ENCODE measurements at places on chromosomes 5 and 9.
A peak's percentile ranks its signal among the peaks of the same experiment; 100 is the strongest.

DNA sequence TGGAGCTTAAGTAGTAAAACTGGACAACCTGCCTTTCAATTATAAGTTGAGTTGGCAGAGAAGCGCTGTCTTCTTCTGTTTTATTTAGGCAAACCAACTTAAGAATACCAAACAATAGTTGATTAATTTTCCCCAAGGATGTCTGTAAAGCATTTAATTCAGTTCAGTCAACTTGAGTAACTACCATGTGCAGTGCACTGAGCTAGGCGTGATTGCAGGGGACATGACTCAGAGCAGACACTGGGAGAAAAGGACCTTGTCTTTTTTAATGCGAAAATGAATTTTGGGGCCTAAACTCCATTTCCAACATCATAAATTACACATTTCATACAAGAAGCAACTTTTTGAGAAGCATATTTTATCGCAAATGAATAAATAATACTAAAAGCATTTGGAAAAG is 66.3 kb downstream of the FBXL7 start:
- no peak for DNase-seq

DNA sequence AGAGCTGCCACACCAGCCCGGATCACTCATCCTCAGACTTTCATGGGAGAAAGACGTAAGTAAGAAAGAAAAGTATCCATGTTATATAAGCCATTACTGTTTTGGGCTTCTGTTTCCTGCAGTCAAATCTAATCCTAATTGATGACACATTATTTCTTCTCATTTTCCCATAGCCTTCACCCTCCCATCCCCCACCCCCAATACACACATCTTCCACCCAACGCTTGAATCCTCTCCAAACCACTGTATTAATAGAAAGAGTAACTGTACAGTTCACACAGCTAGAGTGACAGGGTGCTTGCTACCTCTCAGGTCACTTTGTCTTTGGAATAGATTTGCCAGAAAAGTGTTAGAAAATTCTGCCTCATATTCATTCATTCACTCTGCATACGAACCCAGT is 69.3 kb upstream of the IL17B start:
- DNase-seq, result no peak

- peak; percentile 99 for DNase-seq
These were observed 47.9 kb downstream of the TMEM252 start for GRCh38 chr9:68492806-68493205.

- DNase-seq, result no peak
These were observed 69.1 kb downstream of the ADAMTS2 start for GRCh38 chr5:179275941-179276837.

- DNase-seq, result no peak
These were observed 4.2 kb upstream of the TTC23L start for GRCh38 chr5:34834794-34835089.

GRCh38 chr9:124280176-124280691 is 22.5 kb downstream of the NEK6 start:
- no peak for DNase-seq

GRCh38 chr5:176636426-176636825 is 6.0 kb downstream of the EIF4E1B start:
- DNase-seq, result no peak

GRCh38 chr9:117091529-117091928 is 323.3 kb downstream of the ASTN2 start:
- DNase-seq, result no peak

- no peak for DNase-seq
These were observed 2.2 kb downstream of the TNIP1 start for GRCh38 chr5:151078490-151079262.

DNA sequence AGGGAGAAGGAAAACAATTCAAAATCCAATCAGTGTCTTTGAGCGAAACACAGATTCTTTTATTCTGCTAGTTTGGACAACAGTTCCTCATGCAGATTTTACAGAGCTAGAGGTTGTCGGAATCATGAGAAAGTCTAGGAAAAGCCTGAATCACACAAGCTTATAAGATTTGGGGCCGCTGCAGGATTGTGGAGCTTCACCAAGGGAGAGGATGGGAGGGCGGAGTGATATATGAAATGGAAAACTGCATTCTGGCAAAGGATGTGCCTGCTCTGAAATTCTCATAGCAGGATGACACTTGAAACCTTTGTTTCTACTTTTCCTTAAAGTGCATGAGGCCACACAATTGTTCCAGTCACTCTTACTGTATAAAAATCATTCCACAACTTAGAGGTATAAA is 134.3 kb downstream of the OR2K2 start:
- no peak for DNase-seq

DNA sequence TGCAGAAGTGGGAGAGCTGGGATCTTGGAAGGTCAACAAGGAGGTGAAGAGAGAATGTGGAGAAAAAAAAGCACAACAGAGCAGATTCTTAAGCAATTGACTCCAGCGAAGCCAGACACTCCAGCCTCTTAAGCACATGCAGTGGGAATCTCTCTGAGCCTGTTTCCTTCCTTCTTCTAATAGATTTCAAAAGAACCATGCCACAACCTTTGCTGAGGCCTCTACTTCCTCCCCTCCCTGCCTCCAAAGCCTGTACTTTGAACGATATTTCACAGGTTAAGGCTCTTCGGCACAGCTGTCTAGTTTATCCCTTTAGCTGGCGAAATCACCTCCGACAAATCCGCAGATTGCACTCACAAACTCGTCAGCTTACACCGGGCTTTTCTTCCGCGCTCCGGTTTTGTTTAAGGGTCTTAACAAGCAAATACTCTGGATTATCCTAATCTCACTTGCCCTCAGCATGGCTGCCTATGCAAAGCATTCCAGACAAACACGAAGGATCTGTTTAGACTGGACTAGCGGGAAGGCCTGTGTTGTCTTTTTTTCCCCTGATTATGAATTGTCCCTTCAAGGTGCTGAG is 211.6 kb upstream of the PANK3 start:
- no peak for DNase-seq

GRCh38 chr5:160075073-160075472 is 44.2 kb downstream of the PWWP2A start:
- DNase-seq, result no peak

DNA sequence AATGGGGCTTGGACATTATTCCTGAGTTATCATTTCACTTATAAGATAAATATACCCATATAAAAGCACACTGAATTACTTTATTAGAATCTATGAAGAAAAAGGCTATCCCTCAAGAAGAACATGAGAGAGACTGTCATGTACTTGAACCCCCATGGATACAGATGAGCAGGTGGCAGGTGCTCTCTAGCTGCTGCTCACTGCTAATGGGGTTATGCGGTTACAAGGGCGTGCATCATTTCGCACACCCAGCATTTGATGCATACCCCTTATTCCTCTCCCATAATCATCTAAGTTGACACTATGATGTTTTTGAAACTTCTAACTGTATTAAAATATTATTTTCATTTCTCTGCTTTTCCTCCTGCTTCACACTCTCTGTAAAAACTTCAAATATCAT is 16.4 kb downstream of the ITK start:
- DNase-seq, result no peak

GRCh38 chr5:5017827-5018577 is 122.1 kb upstream of the ADAMTS16 start:
- no peak for DNase-seq

All from LNCaP clone FGC (cell line).